Hepatic stellate cell (primary cell): ENCODE measurements at places on chromosomes 2 and 18.

DNA sequence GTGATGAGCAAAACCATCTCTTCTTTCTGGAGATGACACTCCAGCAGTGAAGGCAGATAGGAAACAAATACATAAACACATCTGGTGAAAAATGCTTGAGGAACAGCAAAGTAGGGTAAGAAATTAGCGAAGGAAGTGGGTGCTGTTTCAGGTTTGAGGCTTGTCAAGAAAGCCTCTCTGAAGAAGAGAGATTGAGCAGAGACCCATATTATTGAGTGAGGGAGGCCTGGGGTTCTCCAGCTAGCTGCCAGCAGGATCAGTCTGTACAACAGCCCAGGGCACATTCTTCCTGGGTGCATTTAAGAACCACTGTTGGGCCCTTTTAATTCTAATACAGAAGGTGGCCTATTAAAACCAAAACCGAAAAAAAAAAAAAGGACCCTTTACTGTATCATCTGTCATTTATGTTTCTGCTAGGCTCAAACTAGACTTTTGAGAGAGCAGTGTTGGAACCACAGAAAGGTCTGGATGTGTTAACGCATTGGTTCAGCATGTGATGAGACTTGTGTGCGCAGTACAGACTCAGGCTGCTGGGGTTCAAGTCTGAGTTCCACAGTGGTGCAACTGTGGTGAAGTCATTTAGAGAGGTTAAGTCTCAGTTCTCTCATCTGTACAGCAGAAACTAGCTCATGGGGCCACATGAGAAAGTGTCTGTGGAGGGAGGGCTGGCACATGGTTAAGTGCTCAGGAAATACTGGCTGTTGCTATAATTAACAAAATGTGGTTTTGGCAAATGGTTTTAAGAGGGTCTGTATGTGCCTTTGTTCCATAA is 28.9 kb downstream of the MGAT5 start:
- no peak for DNase-seq

DNA sequence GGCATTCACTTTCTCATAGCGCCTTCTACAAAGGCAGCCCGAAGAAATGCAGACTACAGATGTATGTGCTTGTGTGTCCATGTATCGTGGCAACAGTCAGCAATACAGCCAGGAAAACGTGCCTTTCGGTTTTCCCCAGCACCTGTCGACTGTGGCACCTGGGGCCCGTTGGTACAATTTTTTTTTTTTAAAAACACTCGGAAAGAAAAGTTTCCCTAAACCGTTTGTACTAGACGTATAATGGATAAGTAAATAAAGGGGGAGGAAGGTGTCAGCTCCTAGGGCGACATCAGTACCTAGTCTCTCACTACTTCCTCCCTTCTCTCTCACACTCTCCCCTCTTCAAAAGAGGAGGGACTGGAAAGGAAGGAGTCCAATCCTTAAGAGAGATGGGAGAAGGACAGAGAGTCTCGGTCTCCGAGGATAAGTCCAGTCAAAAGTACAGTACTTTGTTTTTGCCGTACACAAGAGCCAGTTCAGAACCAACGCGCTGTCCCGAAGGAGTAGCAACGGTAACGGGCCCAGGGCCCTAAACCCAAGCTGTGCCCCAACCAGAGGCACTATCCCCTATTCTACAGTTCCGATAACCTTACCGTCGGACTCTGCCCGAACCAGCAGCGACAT is 759 bp downstream of the PPP4R3B start:
- DNase-seq = peak; percentile 54

DNA sequence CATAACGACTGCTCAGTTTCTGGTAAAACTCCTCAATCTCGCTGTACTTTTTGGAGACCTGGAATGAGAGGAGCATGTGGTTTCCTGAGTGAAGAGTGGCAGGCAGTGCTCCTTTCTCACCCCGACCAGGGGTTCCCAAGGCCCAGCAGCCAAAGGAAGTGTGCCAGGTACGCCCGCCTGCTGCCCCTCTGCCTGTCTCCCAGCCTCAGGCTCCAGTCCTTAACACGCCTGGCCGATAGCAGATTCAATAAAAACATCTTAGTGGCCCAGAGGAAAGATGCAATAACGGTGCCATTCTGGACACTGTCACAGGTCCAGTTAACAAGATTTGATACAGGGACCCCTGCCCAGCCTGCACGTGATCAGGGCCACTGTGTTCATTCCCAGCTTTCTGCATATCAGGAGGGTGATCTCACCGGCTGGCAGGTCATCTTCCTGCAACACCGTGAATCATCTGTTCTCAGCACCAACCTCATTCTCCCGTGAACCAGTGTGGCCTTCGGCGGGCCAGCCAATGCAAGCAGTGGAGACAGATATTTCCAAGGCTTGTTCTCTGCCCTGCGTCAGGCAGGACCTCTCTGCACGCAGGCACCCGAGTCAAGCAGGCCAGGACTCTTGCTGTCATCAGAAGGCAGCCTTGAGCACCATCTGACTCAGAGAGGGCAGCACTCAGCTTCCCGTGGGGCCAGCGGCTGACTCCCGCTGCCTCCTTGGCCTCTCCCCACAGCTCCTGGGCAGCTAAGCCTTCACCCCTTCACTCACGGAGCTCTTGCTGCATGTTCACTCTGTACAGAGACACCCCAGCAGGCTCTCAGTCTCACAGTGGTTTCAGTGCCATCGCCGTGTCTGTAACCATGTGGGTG is 9.5 kb downstream of the HS1BP3 start:
- no peak for DNase-seq

DNA sequence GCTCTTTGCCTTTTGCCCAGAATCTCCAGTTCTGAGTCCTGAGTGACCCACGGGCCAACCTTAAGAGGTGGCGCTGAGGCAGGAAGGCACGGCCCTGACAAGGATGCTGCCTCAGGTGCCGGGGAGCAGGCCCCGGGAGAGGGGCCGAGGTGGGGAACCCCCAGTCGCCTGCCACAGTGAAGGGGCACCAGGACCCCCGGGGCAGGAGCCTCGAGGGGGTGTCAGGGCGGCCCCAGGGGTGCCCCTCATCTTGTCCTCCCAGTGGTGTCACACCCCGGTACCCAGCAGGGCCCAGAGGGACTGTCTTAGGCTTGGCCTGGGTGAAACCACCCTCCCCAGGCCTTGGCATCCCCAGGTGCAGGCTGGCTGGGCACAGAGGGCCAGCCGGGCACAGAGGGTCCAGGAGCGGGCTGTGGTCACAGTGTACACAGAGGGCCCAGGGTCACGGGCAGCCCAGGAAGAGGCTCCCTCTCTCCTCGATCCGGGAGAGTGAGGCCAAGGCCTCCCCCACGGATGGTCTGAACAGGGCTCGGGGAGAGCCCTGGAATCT is 1.0 kb downstream of the PDCD1 start:
- DNase-seq = no peak

DNA sequence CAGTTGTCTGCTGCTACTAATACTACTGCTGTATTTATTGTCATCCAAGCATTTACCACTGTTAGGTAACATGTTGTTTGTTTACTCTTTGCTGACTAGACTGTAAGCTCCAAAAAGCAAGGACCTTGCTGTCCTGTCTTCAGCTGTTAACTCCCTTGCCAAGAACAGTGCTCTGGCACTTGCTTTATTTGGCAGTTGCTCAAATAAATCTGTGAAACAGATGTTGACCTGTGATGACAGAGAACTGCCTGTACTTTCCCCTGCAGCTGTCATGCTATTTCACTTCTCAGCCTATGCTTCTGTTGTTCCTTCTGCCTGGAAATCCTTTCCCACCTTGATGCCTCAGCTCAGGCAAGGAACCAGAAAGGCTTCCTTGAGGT is 181.2 kb downstream of the ATAD2B start:
- no peak for DNase-seq

- DNase-seq = no peak
These were observed 84.5 kb downstream of the ZBTB7C start for GRCh38 chr18:48324651-48325050.

GRCh38 chr2:68238955-68239822 is 13.1 kb downstream of the PPP3R1 start:
- no peak for DNase-seq

DNA sequence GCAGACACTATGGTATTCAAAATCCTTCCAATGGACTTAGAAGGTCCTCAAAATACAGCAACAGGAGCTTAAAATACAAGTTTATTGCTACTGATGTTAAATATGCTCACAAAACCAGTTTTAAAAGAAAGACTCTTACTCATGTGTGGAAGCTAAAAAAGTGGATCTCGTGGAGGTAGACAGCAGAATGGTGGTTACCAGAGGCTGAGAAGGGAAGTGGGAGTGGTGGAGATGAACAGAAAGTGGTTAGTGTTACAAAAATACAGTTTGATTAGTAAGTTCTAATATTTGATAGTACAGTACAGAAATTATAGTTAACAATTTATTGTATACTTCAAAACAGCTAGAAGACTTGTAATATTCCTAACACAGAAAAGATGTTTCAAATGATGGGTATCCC is 12.1 kb downstream of the ADAM17 start:
- no peak for DNase-seq

- no peak for DNase-seq
These were observed 960 bp upstream of the APOB start for GRCh38 chr2:21044694-21045371.

DNA sequence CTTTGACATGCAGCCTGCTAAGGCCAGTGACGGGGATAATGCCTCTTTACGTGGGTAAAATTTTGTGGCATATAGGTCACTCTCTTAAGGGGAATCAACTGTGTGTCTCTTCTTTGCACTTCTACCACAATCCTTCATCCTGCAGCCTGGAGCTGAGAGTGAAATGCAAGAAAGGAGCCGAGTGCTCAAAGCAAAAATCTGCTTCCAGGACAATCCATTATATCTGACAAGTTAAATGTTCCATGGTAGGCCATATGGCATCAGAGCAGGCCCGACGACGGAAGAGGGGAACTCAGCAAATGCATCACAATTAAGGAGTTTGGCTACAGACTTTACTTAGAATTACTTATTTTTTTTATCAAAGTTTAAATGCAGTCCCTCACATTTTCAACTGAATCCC is 171.2 kb downstream of the TCF4 start:
- DNase-seq = no peak
